ENCODE measurements at places on chromosomes 1 and 21.
A peak's percentile ranks its signal among the peaks of the same experiment; 100 is the strongest.

DNA sequence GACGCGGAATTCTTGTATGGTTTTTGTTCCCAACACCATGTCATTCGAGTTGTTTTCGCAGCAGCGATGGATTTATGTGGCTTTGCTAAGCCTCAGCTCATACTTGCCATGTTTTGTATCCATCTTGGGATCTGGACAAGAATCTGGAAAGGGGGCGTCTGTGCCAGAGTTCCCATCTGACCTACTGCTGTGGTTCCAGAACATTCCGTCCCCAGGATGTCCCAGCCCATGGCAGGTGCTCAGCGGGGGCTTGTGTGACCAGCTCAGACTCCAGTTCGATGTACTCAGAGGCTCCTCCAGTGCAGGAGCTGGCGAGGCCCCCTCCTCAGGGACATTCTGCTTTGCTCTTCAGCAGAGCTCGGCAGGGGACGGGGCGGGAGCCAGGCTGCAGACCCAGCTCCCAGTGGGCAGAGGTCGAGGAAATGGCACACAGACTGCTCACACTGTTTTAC lies 24.0 kb upstream of the ADARB1 start:
- no peak for DNase-seq

- DNase-seq = no peak
Measured at GRCh38 chr1:6486433-6487011, 4.9 kb downstream of the PLEKHG5 start.

GRCh38 chr1:14964711-14965055 lies 188.9 kb upstream of the TMEM51 start:
- no peak for DNase-seq

GRCh38 chr1:230972855-230973271 lies 5.8 kb downstream of the TTC13 start:
- no peak for DNase-seq

GRCh38 chr1:3068564-3069431 lies at the start of gene PRDM16:
Gene PRDM16 (plus strand): TSS chr1:3069203. CDS start chr1:3069260, 57 bp downstream.
- no peak for DNase-seq

GRCh38 chr1:59747420-59748024 lies 67.2 kb upstream of the HOOK1 start:
- DNase-seq = no peak

DNA sequence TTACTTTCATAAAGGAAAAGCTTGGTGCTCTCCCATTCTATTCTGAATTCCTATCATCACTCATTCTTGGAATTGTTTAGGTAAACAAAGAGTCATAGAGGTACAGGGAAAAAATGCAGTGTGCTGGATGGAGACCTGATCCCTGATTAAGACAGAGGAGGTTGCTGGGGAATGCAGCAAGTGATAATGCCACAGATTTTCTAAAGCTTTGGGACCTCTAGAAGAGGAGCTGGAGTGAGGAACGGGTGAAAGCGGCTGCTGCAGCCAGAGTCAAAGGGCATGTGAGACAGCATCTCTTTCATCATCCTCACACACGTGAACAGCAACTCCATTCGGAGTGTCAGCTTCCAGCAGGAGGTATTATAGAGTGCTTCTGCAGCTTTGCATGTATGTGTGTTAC lies 54.9 kb upstream of the DIPK1A start:
- no peak for DNase-seq

GRCh38 chr1:169090900-169091311 lies 15.6 kb upstream of the ATP1B1 start:
- DNase-seq = no peak

GRCh38 chr1:89987159-89987819 lies 7.6 kb upstream of the ZNF326 start:
- DNase-seq = peak; percentile 78

DNA sequence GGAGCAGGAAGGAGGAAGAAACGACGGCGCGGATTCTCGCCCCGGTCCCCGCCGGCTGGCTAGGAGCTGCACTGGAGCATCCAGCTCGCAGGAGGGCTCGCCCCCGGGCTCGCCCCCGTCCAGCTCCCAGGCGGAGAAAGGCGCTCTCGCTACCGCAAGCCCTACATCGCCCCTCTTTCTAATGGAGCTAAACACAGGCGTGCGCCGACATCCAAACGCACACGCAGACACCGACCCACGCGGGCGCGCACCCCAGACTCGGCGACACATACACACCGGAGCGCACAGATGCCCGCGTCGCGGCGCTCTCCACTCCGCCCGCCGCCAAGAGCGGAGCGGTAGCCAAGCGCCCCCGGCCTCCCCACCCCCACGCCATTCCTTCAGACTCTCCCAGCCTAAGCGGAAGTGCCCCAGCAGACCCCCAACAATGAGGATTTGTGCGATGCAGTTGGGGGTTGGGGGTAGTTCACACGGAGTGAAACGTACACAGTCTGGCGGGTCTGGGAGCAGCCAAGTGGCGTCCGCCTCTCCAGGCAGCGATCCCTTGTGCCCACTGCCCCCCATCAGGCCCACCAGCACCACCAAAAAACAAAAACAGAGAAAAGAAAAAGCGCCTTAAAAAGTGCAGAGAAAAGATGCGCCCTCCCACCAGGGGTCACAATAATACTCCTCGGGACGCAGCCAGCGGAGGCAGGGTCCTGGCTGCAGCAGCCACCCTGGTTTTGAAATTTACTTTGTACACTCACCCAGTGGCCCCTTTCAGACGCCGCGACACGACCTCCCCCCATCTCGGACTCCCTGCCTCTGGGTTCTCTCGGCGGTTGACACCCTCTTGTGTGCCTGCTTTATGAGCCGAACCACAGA lies 1.4 kb downstream of the DAB1 start:
- DNase-seq = no peak

DNA sequence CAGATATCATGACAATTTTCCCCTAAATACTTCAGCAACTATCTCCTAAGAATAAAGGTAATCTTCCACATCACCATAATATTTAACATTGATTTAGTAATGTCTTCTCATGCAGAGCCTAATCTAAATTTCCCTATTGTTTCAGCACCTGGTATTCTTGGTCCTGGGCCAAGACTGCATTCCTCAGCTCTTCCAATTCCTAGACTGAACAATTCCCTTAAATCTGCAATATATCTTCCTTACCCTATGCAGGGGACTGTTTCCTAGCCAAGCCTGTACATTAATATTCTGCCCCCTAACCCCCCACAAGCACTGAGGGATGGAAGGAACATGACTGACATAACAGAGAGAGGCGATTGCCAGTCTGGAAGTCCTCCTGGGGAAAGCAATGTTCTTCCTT lies 28.7 kb upstream of the DISP1 start:
- no peak for DNase-seq
